Stimulated activated CD8-positive, alpha-beta memory T cell treated with anti-CD3 and anti-CD28 coated beads, Interleukin-15, amount 100 ng/mL, for 48 hours (primary cell): ENCODE measurements at places on chromosomes 1 and 21.

DNA sequence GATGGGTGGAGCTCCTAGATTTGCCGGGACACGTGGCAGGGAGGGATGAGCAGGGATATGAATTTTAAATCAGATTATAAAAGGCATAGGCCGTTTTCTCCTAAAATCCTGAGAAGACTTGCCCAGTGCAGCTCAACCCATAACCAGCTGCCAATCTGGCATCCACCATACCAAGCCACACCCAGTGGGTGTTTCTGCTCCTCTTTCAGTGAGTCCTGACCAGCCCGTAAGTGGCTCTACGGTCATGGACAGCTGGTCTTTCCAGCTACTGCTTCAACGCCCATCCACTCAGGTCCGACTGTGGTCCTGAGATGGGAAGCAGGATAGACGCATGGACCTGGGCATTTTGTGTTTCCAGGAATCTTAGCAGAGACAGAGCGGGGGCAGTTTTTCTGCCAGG, 107.2 kb downstream of the LAMC2 start:
- DNase-seq: no peak

DNA sequence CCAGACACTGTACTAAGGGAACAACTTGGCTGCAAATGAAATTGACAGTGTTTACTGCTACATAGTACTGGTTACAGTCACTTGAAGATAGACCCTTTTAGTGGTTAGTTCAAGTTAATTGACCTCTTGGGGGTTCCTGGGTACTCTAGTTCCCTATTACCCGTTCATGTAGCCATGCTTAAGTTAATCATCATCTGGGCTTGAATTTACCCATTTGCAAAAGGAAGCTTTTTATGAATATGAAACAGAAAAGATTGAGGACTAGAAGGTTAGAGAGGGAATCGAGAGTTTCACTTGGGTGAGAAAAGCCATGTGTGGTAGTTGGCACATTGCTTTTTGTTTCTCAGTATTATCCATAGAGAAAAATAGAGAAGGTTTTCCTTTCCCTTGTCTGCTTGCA, 2.7 kb downstream of the MIA3 start:
- no peak for DNase-seq

DNA sequence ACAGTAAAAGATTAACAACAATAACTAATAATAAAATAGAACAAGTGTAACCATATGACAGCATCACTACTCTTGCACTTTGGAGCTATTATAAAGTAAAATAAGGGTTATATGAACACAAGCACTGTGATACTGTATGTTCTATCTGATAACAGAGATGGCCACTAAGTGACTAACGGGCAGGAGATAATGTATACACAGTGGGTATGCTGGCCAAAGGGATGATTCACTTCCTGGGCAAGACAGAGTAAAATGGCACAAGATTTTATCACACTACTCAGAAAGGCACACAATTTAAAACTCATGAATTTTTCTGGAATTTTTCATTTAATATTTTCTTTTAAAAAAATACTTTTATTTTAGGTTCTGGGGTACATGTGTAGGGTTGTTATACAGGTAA, 12.3 kb downstream of the SLC9C2 start:
- DNase-seq: no peak

- DNase-seq: no peak
Measured at GRCh38 chr1:9118186-9118585, 10.7 kb downstream of the GPR157 start.

DNA sequence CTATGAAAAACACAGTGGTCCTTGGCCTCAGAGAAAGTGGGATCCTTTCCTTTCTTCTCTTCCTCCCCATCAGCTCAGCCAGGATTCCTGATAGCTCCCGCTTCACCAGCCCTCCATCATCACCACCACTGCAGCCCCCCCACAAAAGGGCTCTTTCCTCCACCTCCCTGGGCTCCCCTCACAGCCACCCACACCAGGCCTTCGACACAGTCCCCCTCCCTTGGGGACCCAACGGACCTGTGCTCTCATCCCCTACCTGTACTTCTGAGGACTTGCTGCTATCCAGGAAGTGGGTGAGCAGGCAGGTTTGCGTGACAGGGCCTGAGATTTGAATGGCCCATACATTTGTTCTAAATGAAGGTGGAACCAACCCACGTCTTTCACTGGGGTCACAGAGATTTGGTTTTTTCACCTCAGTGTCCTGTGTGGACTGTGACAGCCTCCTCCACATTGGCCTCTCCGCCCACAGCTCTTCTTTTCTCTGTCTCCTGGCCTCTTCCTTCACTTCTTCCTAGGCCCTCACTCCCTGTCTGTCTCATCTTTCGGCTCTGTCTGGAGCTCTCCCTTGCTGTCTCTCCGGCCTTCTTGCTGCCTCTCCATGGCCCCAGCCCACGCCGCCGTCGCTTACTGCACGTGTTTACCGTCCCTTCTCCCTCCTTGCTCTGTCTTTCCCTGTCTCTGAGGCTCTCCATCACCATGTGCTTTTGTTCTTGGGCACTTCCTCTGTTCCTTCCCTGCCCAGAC, 238.6 kb downstream of the FOXD2 start:
- no peak for DNase-seq

- no peak for DNase-seq
Measured at GRCh38 chr21:32957545-32957944, 68.2 kb upstream of the OLIG2 start.
